Activated T-cell treated with anti-CD3 and anti-CD28 coated beads, Interleukin-2, amount 50 U/mL, for 4 hours (primary cell): ENCODE measurements at places on chromosomes 12 and 14. TPM values are rescaled to one million over a fixed set of nuclear protein-coding genes. Genes with fewer than 3 reads are reported as not detected.
A peak's percentile ranks its signal among the peaks of the same experiment; 100 is the strongest.

DNA sequence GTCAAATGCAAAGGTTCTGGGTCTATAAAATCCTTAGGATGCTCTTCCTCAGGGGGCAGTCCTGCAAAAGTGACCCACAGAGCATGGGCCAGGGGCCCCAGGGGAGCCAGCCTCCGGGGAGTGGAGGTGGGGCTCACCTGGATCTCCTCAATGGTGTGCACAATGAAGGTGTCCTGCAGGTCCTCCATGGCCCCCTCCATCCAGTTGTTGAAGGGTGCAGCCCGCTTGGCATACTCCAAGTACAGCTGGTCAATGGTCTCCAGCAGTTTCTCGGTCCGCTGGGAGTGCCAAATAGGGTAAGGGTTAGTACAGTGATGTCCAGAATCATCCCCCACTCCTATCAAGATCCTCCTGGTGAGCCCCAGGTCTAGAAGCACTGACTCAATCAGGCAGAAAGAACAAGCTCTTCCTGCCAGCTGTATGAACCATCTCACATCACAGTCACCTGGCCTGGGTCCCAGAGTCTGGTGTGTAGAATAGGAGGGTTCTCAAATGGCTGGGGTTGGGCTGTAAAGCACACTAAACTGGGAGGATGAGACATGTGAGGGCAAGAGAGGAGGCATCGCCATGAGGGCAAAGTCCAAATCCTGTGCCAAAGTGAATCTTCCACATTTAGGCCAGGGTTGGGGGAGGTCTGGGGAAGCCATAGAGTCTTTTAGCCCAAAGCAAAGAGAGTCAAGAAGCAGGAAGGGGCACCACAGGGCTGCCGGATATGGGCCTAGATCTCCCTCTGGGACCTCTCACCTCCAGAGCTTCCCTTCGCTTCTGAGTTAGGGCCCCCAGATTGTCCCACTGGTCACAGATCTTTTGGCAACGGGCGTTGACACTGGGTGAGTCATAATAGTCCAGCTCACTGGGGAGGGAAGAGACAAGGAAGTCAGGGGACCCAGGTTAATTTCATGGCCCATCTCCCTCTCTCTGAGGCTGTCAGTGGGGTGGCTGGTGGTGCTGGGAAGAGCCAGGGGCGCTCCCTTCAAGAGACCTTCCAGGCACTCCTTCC lies 91.5 kb upstream of the ZFP36L1 start:
- no peak for DNase-seq

- DNase-seq: no peak
Observed at GRCh38 chr12:129052373-129052772, 199.1 kb downstream of the GLT1D1 start.

DNA sequence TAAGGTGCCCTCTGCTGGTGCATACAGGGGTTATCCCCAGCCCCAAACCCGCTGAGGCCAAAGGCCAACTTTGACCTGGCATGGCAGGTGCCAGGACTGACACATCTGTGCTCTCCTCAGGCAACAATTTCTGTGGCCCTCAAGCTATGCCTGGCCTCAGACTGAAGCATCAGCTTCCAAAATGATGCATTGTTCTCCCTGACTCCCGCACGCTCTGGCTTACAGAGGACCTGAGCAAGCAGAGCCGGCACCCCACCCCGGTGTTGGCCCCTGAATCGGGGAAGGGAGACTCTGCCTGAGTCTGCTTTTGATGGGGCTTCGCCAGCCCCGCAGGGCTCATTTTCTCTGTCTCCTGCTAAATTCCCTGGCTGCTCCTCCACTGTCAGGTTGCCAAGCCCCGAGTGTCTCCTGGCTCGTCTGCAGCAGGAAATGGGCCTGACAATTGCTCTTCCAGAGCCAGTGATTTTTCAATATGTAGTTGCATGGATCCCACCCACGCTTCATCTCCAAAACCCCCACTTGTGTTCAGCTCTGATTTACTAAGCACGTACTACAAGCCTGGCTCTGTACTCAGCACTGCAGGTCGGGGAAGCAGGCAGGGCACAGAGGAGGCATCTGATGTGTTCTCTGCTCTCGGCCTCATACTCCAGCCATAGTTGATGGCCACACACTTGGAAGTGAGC lies 126.1 kb downstream of the SLC38A6 start:
- no peak for DNase-seq

DNA sequence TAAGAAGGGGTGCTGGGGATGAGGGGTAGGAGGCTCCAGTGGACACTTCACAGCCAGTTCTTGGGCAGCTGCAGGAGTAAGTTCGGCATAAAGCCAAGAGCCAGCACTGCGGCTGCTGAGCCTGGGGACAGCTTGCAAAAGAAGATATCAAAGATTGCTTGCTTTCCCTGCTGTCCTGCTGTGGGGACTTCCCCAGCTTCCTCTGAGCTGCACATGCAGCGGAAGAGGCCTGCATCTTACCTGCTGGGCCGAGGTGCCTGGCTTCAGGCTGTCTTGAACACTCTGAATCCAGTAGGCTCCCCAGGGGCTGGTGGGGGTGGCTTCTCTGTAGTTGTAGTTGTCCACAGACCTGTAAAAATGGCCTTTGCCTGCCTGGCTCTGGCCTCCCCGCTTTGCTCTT lies 1.3 kb downstream of the CHGA start:
- no peak for DNase-seq

GRCh38 chr12:122870867-122871664 lies 24.9 kb downstream of the VPS37B start:
- no peak for DNase-seq

- no peak for DNase-seq
Observed at GRCh38 chr14:94562022-94562421, 780 bp downstream of the SERPINA4 start.

- DNase-seq: no peak
Observed at GRCh38 chr12:95658386-95658785, 107.1 kb upstream of the USP44 start.

DNA sequence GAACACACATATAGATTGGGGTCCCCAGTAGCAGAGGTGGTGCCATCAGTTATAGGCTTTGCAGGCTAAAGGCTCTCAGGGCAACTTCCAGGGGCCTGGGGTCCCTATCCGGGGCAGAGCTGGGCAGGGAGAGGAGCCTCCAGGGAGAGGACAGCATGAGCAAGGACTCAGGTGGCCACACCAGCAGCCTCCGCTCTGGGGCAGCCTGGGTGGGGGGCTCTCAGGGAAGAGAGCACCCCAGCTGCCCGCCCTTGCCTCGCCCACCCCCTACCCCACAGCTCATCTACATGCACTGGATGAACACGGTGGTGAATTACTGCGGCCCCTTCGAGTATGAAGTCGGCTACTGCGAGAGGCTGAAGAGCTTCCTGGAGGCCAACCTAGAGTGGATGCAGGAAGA lies 14.0 kb downstream of the PLBD2 start:
- DNase-seq: no peak

GRCh38 chr14:22163051-22163450 lies 426.0 kb downstream of the DAD1 start:
- no peak for DNase-seq

- DNase-seq: no peak
Observed at GRCh38 chr12:3436461-3437065, 54.4 kb upstream of the PRMT8 start.

- DNase-seq: no peak
Observed at GRCh38 chr14:22303589-22304195, 285.3 kb downstream of the DAD1 start.

DNA sequence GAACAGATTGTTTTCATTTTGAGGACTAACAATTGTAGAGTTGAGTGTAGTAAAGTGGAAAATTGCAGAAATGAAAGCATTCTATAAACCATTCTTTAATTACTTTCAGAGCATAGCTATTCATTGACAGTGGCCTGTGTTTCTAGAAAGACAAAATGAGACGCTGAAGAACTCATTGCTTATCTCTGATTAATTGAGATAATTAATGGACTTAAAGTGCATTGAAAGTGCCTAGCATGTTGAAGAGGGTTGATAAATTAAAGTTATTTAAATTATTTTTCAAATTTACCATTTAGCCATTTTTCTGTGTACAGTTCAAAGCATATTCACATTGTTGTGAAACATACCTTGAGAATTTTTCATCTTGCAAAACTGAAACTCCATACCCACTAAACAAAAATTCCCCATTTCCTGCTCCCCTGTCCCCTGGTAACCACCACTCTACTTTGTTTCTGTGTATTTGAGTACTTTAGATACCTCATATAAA lies 57.4 kb downstream of the DAAM1 start:
- no peak for DNase-seq

DNA sequence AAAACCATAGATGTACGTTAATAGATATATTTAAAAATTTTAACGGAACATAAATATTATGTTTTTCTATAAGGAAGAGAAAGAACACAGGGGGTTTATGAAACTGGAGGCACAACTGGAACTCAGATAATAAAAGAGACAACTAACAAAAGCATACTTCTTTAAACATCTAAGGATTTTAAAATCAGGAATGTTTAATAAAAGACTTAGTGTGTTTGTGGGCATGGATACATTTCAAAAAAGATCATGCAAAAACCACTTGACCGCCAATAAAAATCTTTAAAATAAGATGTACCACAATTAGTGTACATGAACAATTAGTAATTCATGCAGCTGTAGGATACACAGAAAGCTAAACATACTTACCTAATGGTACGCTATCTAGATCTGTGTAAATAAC lies 113.0 kb downstream of the KIF21A start:
- DNase-seq: no peak

- DNase-seq: no peak
Observed at GRCh38 chr14:26304056-26304455, 293.8 kb downstream of the NOVA1 start.

DNA sequence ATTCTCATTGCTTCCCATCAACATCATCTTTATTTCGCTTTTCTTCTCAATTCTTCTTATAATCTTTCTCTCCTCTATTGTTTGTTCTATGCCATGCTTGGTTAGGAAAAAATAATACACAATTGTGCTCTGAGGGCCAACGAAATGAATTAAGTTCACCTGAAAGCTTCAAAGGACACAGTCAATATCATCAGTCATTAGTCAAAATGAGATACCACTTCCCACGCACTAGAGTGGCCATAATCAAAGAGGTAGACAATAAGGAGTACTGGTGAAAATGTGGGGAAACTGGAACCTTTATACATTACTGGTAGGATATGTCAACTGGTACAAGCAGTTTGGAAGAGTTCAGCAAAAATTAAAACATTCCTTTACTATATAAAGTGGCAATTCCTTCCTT lies 91.5 kb downstream of the TMTC1 start:
- no peak for DNase-seq

- DNase-seq: peak; percentile 82
Observed at GRCh38 chr12:6872073-6873048, 742 bp downstream of the SPSB2 start.

- no peak for DNase-seq
Observed at GRCh38 chr12:59405992-59406391, 189.8 kb upstream of the SLC16A7 start.

DNA sequence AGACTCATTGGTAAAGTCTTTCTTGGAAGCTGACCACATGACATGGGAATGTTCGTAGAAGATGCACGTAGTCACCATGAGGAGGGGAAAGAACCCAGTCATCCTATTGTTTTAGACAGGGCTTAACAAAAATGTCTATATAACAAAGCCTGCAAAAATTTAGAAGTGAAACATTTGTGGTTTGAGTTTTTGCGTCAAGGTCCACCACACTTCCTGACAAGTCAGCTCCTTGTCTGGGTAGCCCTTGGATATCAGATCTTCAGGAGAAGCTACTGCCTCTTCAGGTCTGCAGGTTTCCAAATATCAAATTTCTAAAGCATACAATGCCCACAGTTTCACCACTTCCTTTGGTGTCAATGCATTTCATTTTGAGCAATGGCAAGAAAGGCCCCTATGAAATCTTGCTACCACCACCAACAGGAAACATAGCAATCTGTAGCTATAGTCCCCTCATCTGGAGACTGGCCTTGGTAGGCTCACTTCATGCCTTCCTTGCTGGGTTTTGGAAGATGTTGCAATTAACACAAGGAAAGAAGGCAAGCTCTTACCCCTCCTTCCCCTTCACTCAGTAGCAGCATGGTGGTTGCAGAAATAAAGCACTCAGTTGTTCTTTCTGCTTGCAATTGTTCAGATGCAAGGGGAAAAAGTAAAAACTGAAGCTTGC lies 235.2 kb downstream of the PCNX1 start:
- no peak for DNase-seq

DNA sequence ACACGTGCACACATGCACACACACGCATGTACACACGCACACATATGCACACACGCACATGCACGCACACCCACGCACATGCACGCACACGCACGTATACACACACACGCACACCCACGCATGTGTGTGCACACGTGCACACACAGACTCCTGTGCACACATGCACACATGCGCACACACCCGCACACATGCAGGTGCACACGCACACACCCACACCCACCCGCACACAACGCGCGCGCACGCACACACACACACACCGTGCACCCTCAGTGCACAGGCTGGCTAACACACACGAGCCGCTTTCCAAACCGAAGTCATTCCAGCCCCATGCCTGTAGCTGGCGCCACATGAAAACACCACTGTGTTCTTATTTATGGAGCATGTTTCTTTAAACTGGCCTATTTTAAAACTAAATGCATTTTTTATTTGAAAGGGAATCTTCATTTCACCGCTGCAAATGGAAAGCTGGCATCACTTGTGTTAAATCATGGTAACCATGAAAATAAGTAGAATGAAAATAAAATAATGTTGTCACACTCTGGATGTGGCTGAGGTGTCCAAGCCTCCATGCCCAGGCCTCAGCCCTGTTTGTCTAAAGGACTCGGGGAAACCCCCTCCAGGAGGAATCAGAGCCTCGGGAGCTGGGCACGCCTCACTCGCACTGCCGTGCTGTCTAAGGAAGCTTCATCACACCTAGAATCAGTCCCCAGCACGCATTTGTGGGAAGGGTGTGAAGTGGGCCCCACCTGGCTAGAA lies 45.1 kb downstream of the GALNT9 start:
- DNase-seq: no peak

DNA sequence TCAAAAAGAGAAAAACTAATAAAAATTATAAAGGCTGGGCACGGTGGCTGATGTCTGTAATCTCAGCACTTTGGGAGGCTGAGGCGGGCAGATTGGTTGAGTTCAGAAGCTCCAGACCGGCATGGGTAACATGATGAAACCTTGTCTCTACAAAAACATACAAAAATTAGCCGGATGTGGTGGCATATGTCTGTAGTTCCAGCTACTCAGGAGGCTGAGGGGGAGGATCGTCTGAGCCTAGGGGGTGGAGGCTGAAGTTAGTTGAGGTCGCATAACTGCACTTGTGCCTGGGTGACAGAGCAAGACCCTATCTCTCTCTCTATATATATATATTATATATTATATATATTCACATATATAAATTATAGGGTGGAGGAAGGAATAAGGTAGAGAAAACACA lies 32.5 kb upstream of the ANO2 start:
- no peak for DNase-seq

DNA sequence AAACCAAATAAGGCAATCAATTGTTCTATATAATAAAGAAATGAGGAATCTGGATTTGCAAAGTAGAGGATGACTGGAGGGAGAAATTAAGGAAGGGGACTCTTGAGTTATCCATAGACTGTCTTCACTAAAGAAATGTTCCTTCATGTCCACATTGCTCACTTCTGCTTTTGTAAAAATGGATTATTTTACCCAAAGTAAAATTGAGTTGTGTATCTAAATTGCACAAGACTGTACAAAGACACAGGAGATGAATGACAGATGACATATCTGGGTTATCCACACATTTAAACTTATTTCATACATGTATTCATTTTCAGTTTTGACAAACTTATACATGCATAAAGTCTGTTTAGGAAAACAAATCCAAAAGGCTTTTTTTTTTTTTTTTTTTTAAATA lies 11.3 kb downstream of the ATP2B1 start:
- no peak for DNase-seq

The PPP1R36 gene
- total RNA-seq: not detected

The JPH4 gene
- total RNA-seq: 0.27 TPM

The NUAK1 gene
- total RNA-seq: 0.05 TPM

The LBHD2 gene
- total RNA-seq: not detected

The RNASE3 gene
- total RNA-seq: not detected

The SYT1 gene
- not detected for total RNA-seq

The DPPA3 gene
- not detected for total RNA-seq

The NTN4 gene
- 0.13 TPM for total RNA-seq

The TMEM233 gene
- not detected for total RNA-seq
